ENCODE measurements at places on chromosomes 2 and 18.

DNA sequence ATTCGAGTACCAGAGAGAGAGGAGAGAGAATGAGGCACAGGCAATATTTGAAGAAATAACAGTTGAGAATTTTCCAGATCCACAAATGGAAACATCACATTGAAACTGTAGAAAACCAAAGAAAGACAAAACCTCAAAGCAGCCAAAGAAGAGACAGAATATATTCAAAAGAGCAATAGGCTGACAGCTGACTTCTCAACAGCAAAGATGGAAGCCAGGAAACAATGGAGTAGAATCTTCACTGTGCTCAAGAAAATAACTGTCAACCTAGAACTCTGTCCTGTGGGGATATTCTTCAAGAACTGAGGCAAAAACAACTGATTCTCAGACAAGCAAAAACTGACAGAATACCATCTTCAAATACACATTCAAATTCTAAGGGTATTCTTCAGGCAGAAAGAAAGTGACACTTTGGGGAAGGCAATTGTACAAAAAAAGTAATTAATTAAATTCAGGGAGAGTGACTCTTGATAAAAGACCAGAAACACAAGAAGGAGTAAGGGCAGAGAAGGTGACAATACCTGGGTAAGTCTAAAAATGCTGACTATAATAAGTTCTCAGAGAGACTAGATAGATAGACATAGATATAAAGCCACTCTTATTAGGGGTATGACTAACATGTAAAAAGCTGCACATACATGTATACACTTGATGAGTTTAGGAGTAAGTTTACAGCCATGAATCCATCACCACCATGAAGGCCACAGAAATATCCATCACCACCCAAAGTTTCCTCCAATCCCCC is 25.6 kb downstream of the ANKMY1 start:
- no peak for DNase-seq

- DNase-seq, result no peak
Observed at GRCh38 chr2:140526575-140526974, 1604.2 kb downstream of the LRP1B start.

DNA sequence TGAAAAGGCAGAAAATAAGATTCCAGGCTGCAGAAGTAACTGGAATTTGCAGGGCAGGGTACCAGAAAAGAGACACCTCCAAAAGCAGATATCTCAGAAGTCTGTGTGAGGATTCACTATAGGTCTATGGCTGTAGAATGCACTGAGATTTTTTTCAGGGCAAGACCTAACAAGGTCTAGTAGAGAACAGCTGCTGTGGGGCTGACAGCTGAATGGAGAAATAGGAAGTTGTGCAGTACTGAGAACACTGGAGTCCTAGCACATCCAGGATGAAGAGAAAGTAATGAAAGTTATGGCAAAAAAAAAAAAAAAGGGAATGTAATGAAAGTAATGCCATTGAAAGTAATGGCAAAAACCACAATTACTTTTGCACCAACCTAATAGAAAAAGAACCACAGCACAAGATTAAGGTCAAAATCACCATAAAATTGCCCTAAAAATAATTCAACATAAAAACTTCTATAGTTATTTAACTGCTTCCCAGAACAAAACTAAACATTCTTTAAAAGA is 57.3 kb downstream of the CPO start:
- DNase-seq, result no peak

DNA sequence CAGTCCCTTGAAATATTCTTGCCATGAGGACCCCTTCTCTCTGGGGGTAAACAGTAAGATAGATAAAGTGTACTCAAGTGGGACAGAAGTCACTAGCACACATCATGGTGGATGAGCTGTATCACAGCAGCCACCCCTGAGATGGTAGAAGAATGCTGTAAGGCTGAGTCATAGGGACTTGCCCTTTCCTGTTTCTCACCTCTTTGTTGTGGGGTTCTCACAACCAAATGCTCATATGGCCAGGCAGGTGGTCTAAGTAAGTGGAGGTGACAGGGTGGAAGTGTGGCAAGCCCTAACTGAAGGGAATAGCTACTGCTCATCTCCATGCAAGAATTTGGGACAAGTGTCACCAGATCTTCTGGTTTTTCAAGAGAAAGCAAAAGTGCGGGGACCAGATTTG is 202.7 kb upstream of the SLC14A2 start:
- DNase-seq, result no peak

- DNase-seq, result no peak
Observed at GRCh38 chr2:99635710-99636109, 145.9 kb upstream of the REV1 start.

GRCh38 chr18:22467760-22468553 is 50.2 kb upstream of the CTAGE1 start:
- no peak for DNase-seq

GRCh38 chr2:215407590-215408264 is 28.1 kb downstream of the FN1 start:
- no peak for DNase-seq

DNA sequence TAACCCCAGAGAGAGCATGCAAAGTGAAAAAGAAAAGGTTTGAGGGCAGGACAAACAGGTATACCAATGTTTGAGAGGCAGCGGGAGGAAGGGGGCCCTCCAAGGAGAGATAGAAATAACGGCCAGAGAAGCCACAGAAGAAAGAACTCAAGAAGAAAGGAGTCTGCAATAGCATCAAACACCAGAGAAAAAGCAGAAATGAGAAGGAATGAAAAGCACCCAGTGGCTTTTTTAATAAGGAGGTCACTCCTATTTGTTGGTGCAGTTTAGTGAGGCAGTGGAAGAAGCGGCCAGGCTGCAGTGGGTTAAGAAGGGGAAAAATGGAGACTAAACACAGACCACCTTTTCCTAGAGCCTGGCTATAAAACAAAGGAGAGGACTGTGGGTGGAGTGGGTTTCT is 177.2 kb downstream of the THADA start:
- DNase-seq, result peak; percentile 17

DNA sequence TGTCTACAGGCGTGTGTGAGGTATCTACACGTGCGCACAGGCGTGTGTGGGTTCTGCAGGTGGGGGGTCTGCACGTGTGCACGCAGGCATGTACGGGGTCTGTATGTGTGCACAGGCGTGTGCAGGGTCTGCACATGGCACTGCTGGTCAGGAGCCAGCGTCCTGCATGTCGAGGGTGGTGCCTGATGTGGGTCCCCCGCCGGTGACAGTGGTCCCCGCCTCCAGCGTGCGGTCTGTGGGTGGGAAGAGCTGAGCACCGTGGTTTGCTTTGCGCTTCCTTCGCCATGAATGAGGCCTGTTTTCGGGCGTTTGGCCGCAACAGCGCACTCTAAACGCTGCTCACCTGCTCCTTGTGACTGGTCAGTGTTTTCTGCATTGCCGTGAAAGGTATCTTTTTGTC is 57.2 kb downstream of the CTDP1 start:
- DNase-seq, result no peak

- no peak for DNase-seq
Observed at GRCh38 chr18:57789090-57789489, 14.0 kb downstream of the ATP8B1 start.

DNA sequence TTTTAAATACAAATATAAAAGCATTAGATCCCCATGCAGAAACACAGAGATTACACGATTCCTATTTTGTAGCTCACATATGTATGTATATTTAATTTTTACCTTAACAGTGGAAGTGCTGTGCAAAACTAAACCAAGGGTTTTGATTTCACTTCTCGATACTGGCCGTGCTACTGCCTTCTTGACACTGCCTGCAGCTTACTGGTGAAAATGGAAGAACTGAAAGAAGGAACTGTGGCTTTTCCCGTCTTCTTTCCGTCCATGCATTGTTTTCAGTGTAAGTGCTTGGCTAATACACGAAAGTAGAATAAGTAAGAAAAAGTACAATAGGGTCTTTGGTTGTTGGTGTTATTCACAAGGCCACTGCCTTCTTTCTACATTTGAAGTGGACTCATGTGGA is 129.5 kb downstream of the NDUFA10 start:
- no peak for DNase-seq

DNA sequence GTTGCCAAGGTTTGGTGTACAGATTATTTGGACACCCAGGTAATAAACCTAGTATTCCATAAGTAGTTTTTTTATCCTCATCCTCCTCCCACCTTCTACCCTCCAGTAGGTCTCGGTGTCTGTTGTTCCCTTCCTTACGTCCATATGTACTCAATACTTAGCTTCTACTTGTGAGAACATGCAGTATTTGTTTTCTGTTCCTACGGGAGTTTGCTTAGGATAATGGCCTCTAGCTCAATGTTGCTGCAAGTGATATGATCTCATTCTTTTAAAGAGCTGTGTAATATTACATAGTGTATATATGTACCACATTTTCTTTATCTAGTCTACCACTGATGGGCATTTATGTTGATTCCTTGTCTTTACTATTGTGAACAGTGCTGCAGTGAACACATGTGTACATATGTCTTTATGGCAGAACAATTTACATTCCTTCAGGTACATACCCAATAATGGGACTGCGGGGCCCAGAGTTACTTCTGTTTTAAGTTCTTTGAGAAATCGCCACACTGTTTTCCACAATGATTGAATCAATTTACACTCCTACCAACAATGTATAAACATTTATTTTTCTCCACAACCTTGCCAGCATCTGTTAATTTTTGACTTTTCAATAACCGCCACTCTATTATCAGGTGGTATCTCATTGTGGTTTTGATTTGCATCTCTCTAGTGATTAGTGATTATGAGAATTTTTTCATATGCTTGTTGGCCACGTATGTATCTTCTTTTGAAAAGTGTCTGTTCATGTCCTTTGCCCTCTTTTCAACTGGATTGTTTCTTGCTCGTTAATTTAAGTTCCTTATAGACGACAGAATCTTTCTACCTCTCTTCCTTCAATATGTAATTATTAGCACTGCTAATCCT is 88.0 kb downstream of the MEMO1 start:
- no peak for DNase-seq

DNA sequence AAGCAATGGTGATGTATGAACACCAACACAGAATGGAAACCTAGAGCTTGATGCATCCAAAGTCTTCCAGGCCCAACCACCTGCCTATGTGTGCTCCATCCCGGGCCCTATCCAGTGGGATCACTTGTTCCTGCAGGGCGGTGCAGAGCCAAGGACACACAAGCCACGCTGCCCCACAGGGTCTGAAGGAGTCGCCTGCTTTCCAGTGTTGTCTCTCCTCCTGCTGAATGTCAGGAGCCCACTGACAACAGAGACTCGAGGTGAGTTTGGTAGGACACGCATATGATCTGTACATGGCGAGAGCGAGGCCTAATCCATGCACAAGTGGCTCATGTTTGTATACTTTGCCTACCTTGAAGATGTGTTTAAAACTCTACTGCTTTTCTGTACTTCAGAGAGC is 70.9 kb upstream of the FHL2 start:
- no peak for DNase-seq

DNA sequence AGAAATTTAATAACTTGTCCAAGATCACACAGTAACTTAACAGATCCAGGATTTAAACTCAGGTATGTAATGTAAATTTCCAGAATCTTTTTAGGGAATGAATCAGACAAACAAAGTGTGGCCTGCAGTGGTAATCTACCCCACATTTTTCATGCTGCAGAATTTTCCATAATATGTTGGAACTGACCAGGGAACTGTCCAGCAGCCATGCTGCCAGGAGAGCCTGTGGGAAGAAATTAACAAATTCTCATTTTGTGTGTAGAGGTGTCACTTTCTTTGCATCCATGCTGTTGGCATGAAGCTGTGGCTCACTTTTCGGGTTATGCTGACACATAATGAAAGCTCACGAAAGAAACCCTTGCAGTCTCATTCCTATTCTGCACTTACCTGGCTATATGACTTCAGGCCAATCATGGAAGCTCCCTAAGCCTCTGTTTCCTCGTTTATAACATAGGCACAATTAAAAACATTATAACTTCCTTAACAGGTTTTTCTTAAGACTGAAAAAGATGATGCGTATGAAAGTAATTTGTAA is 54.7 kb downstream of the CDKL4 start:
- DNase-seq, result no peak

GRCh38 chr2:85852152-85852840 is 36.5 kb downstream of the ST3GAL5 start:
- no peak for DNase-seq

DNA sequence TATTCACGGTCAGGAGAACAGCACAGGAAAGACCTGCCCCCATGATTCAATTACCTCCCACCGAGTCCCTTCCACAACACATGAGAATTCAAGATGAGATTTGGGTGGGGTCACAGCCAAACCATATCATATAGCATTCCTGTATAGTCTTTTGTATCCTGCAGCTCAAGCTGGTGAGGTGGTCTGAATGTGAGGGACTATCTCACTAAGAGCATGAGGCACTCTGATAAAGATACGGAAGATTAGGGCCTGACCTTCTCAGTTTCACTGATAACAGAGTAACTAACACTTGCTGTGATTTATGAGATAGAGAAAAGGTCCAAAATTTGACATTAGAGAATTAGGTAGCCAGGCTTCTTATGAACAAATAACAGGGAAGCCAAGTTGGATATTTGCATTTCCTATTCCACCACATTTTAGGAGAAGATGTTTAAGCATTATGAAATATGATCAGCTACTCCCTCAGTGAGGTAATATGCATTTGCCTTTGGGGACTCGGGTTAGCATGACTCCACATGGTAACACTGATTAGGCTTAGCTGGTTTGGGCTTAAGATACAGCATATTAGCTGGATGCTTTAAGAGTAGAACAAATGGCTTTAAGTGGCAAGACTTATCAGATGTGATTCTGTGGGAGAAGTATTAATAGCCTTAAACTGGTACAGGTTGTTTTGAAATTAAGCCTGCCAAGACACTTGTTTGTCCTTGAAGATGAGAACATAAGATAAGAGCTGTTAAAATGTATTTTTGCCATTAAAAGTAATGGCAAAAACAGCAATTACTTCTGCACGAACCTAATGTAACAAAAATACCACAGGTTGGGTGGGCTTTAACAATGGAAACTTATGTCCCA is 106.9 kb upstream of the MSTN start:
- no peak for DNase-seq

DNA sequence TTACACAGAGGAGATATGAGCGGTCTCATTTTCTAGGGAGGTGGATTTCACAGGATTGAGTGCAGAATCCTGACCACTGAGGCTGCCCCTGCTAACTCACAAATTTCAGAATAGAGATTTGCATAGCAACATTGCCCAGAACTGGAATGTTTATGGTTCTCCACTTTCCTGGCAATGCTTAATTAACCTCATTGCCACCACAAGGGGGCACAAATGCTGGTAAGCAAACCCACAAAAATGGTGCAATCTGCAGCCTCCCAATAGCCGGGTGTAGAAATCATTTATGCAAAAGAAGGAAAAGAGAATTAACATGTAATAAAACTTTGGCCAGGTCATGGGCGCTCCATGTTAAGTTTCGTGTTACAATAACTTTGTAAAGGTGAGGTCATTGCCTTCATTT is 112.4 kb downstream of the CYRIA start:
- DNase-seq, result peak; percentile 5

DNA sequence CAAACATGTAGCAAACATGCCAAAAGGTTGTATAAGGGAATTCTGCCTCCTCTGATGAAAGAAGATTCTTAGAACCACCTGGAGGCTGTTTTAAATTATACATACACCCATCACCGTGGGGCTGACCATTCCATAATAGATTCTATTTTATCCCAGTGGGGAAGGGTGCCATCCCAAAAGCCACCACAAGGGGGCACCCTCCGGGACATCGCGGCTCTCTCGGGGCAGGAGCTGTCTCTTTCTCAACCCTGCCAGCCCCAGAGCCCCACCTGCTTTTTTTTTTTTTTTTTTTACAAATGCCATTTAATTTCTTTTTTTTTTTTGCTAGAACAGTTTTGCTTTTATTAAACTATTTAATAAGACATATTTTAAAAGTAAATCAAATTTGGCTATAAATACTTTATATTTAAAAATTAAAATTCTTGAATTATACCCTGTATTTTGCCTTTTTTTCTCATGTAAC is 8.6 kb upstream of the MTCL1 start:
- peak; percentile 71 for DNase-seq

All from HL-60 (cell line).